ENCODE measurements at places on chromosomes 16 and 17. TPM values are rescaled to one million over a fixed set of nuclear protein-coding genes. Genes with fewer than 3 reads are reported as not detected.

TMEM114 gene
- total RNA-seq: not detected

CHST4 gene
- total RNA-seq: not detected

AIPL1 gene
- total RNA-seq: not detected

ITGAD gene
- total RNA-seq: not detected

FBXO39 gene
- total RNA-seq: 0.24 TPM

OR4D1 gene
- total RNA-seq: 0.13 TPM

GINS3 gene
- 14.7 TPM for total RNA-seq

ITGA2B gene
- total RNA-seq: 2.2 TPM

CD300C gene
- total RNA-seq: 0.28 TPM

UTS2R gene
- 0.45 TPM for total RNA-seq

PRKCB gene
- 76.0 TPM for total RNA-seq

TBC1D3B gene
- 6.1 TPM for total RNA-seq

CA7 gene
- not detected for total RNA-seq

C16orf87 gene
- total RNA-seq: 15.6 TPM

CHTF8 gene
- total RNA-seq: 129 TPM
